ENCODE measurements at places on chromosomes 12 and 14. TPM values are rescaled to one million over a fixed set of nuclear protein-coding genes. Genes with fewer than 3 reads are reported as not detected.

GRCh38 chr14:68412505-68413465, 380.1 kb downstream of the ZFP36L1 start:
- H3K27ac ChIP-seq: no peak overlapping the region
- H3K27me3 ChIP-seq: no peaks in the 10 kb centered on the region
- H3K4me1 ChIP-seq: no peaks in the 10 kb centered on the region
- H3K36me3 ChIP-seq: no peaks in the 10 kb centered on the region
- DNase-seq: no peak

DNA sequence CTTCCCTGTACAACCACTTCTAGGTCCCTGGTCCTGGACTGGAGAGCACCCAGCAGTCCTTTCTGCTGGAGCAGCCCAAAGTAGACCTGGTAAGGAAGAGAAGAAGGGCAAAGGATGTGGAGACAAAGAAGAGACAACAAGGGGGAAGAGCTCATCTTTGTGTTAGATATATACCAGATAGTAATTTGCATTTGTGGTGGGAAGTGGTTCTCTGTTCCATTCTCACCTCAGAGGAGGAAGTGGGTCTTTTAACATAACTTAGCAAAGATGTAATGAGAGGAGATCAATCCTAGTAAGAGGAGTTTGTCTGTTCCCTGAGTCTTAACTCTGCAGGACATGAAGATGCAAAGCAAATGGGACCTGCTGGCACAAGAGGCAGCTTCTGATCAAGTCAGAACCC, 8.0 kb downstream of the CCDC198 start:
- H3K36me3 ChIP-seq: peaks cover 15% of the 10 kb centered on the region
- peaks cover 13% of the 10 kb centered on the region for H3K4me1 ChIP-seq
- DNase-seq: no peak
- H3K27me3 ChIP-seq: no peaks in the 10 kb centered on the region
- no peak overlapping the region for H3K4me3 ChIP-seq

GRCh38 chr12:130026608-130027176, 122.9 kb upstream of the TMEM132D start:
- no peak overlapping the region for H3K27ac ChIP-seq
- H3K27me3 ChIP-seq: no peaks in the 10 kb centered on the region
- DNase-seq: no peak
- no peaks in the 10 kb centered on the region for H3K4me1 ChIP-seq
- H3K4me3 ChIP-seq: no peak overlapping the region

- H3K36me3 ChIP-seq: peaks cover 23% of the 10 kb centered on the region
- DNase-seq: no peak
These were observed 553 bp downstream of the CNPY2 start for GRCh38 chr12:56315249-56315621.

GRCh38 chr12:105860561-105861207, 278.1 kb downstream of the NUAK1 start:
- H3K27me3 ChIP-seq: no peaks in the 10 kb centered on the region
- no peaks in the 10 kb centered on the region for H3K36me3 ChIP-seq
- no peak for DNase-seq
- no peaks in the 10 kb centered on the region for H3K4me1 ChIP-seq
- no peak overlapping the region for H3K4me3 ChIP-seq
- H3K27ac ChIP-seq: no peak overlapping the region

DNA sequence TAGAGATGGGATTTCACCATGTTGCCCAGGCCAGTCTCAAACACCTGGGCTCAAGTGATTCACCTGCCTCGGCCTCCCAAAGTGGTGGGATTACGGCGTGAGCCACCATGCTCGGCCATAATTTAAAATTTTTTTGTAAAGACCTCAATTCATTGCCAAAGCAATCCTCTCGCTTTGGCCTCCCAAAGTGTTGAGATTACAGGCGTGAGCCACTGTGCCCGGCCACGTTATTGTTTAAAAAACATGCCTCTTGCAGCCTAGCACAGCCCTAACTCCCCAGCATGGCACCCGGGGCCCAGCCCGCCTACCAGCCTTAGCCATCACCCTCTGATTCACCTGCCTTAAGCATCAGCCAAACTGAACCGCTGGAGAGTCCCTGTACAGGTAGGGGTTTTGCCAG, 13.1 kb upstream of the RPS6KL1 start:
- H3K4me3 ChIP-seq: no peak overlapping the region
- no peaks in the 10 kb centered on the region for H3K27me3 ChIP-seq
- H3K4me1 ChIP-seq: no peaks in the 10 kb centered on the region
- DNase-seq: no peak
- no peaks in the 10 kb centered on the region for H3K36me3 ChIP-seq
- no peak overlapping the region for H3K27ac ChIP-seq

GRCh38 chr12:115597157-115597712, 680.3 kb downstream of the MED13L start:
- no peak overlapping the region for H3K27ac ChIP-seq
- no peaks in the 10 kb centered on the region for H3K4me1 ChIP-seq
- no peaks in the 10 kb centered on the region for H3K36me3 ChIP-seq
- no peak overlapping the region for H3K4me3 ChIP-seq
- DNase-seq: no peak

The SIX6 gene
- not detected for total RNA-seq

The SERPINA1 gene
- total RNA-seq: 22,719 TPM

- DNase-seq: no peak
- H3K4me3 ChIP-seq: no peak overlapping the region
- H3K36me3 ChIP-seq: no peaks in the 10 kb centered on the region
- no peaks in the 10 kb centered on the region for H3K27me3 ChIP-seq
- H3K27ac ChIP-seq: no peak overlapping the region
These were observed 311.9 kb downstream of the CACNA1C start for GRCh38 chr12:2364631-2365051.

The SLC5A8 gene
- total RNA-seq: not detected

The APOF gene
- total RNA-seq: 109 TPM

DNA sequence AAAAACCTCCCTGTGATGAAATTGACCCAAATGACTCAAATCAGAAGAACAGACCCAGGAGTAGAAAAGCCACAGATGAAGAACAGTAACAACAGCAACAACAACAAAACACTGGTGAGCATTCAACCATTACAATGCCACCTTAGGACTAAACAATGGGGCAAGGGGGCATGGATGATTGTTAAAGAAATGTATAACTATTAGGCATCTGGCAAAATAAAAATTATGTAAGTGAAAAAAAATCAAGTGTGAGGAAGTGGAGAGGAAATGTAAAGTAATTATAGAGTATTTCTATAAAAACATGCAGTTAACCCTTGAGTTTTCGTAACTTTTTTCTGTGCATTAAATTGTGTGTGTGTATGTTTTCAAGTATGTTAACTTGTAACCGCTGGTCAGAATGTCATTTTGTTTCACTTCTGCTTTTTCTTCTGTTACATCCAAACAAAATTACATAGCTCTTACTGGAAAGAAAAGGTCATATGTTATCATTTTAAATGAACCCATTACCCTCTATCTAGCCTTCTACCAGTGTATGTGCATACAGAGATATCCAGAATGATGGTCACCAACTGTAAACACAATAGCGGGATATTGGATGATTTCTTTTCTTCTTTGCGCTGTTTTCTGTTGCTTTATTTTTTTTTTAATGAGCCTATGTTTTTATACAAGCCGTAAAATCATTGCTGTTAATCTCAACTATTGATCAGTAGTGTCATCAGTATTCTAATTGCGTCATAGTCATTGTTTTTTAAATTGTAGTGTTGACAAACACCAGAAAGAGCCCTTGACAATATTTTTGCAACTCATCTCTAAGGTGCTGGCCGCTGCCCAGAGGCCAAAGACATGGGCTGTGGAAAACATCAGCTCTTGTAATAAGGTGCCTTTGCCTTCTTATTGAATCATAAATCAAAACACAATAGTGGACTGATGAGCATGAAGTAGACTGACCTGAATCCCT, 170.6 kb downstream of the CRADD start:
- no peaks in the 10 kb centered on the region for H3K36me3 ChIP-seq
- H3K4me3 ChIP-seq: no peak overlapping the region
- H3K27ac ChIP-seq: no peak overlapping the region
- peaks cover 1% of the 10 kb centered on the region for H3K4me1 ChIP-seq

DNA sequence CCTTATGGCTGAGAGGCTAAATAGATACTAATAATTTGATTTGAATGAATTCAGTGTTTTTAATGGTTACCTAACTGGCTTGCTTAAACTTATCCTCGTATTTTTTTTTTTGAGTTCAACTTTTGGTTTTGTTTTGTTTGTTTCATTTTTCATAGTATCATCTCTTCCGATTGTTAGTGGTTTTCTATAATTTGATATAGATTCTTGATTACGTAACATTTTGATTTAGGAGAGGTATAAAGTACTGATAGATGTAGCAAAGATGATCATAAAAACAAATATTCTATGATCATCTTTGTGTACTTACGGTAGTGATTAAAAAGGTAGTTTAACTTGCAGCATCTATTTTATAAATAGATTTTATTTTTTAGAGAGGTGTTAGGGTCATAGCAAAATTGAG, 93.0 kb downstream of the ALX1 start:
- no peaks in the 10 kb centered on the region for H3K4me1 ChIP-seq
- no peaks in the 10 kb centered on the region for H3K36me3 ChIP-seq
- H3K4me3 ChIP-seq: no peak overlapping the region
- DNase-seq: no peak
- no peaks in the 10 kb centered on the region for H3K27me3 ChIP-seq
- no peak overlapping the region for H3K27ac ChIP-seq

- H3K27ac ChIP-seq: no peak overlapping the region
- peaks cover 45% of the 10 kb centered on the region for H3K36me3 ChIP-seq
- H3K4me3 ChIP-seq: no peak overlapping the region
- no peaks in the 10 kb centered on the region for H3K27me3 ChIP-seq
These were observed 21.9 kb downstream of the ZFYVE21 start for GRCh38 chr14:103737432-103738045.

- no peak for DNase-seq
- no peaks in the 10 kb centered on the region for H3K4me1 ChIP-seq
- no peak overlapping the region for H3K27ac ChIP-seq
These were observed 670.3 kb upstream of the TBX3 start for GRCh38 chr12:115354007-115354890.

- H3K4me3 ChIP-seq: no peak overlapping the region
- H3K27ac ChIP-seq: no peak overlapping the region
- DNase-seq: no peak
- no peaks in the 10 kb centered on the region for H3K27me3 ChIP-seq
- H3K36me3 ChIP-seq: no peaks in the 10 kb centered on the region
These were observed 379.4 kb downstream of the ALG10 start for GRCh38 chr12:34401659-34402227.

GRCh38 chr12:31321897-31322228, 4.1 kb downstream of the SINHCAF start:
- H3K4me1 ChIP-seq: peaks cover 10% of the 10 kb centered on the region
- H3K27me3 ChIP-seq: no peaks in the 10 kb centered on the region
- no peak for DNase-seq
- H3K36me3 ChIP-seq: no peaks in the 10 kb centered on the region

DNA sequence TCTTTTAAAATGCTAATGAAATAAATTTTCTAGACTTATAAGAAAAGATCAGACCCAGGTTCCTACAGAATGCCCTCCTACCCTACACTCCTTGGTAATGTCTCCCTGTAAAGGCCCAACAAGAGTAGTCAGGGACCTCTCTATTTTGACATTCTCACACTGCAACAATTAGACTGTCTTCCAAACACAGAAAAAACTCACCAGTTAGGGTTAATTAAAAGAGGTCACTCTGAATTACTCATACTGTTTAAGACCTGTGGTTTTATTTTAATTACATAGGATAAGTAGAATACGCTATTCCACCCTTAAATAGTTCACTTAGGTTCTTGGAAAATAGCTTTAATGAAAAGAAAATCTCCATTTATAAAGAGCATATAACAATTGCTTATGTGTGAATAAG, 142.4 kb downstream of the ITPR2 start:
- no peak overlapping the region for H3K27ac ChIP-seq
- no peaks in the 10 kb centered on the region for H3K4me1 ChIP-seq
- DNase-seq: no peak
- no peak overlapping the region for H3K4me3 ChIP-seq
- no peaks in the 10 kb centered on the region for H3K27me3 ChIP-seq

The NFE2 gene
- total RNA-seq: 155 TPM

GRCh38 chr12:568486-568885, 94.8 kb downstream of the NINJ2 start:
- no peaks in the 10 kb centered on the region for H3K27me3 ChIP-seq
- H3K27ac ChIP-seq: no peak overlapping the region
- DNase-seq: no peak
- H3K36me3 ChIP-seq: no peaks in the 10 kb centered on the region
- no peak overlapping the region for H3K4me3 ChIP-seq
- H3K4me1 ChIP-seq: peaks cover 5% of the 10 kb centered on the region

- no peaks in the 10 kb centered on the region for H3K27me3 ChIP-seq
- no peak for DNase-seq
These were observed 13.3 kb upstream of the MAP3K9 start for GRCh38 chr14:70822530-70823185.

- H3K4me1 ChIP-seq: no peaks in the 10 kb centered on the region
- H3K27me3 ChIP-seq: no peaks in the 10 kb centered on the region
- no peak overlapping the region for H3K4me3 ChIP-seq
- no peak for DNase-seq
- no peak overlapping the region for H3K27ac ChIP-seq
These were observed 322.1 kb upstream of the RGS6 start for GRCh38 chr14:71610149-71610548.
